Ecto neural progenitor cell (in vitro differentiated cells): ENCODE measurements at places on chromosomes 6 and 20.
A peak's percentile ranks its signal among the peaks of the same experiment; 100 is the strongest.

DNA sequence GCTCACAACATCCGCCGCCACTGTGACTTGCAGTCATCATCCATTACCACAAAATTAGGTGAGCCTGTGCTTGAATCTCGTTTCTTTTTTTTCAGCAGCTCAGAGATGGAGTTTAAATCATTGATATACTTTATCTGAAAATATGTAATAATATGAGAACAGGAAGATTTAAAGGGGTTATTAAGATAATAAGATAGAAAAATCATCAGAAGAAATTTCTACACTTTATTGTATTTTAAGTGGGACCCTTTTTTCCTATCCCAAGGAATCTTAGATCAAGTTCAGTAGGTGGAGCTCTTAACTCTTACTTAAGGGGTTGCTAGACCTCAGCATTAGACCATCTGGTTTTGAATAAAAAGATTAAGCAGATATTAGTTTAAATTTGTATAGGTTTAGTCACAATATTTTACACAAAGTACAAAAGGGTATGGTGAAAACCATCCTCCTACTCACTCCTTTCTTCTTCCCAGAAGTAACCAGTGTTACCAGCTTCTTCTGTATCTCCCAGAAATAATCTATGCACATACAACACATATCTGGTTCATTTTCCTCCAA is 9.4 kb upstream of the NCOA7 start:
- no peak for DNase-seq

- no peak for DNase-seq
Measured at GRCh38 chr6:100188754-100189153, 194.7 kb upstream of the MCHR2 start.

- no peak for DNase-seq
Measured at GRCh38 chr20:38418509-38419204, 16.5 kb downstream of the SNHG17 start.

GRCh38 chr6:132219901-132220300 is 181.4 kb downstream of the MOXD1 start:
- no peak for DNase-seq

DNA sequence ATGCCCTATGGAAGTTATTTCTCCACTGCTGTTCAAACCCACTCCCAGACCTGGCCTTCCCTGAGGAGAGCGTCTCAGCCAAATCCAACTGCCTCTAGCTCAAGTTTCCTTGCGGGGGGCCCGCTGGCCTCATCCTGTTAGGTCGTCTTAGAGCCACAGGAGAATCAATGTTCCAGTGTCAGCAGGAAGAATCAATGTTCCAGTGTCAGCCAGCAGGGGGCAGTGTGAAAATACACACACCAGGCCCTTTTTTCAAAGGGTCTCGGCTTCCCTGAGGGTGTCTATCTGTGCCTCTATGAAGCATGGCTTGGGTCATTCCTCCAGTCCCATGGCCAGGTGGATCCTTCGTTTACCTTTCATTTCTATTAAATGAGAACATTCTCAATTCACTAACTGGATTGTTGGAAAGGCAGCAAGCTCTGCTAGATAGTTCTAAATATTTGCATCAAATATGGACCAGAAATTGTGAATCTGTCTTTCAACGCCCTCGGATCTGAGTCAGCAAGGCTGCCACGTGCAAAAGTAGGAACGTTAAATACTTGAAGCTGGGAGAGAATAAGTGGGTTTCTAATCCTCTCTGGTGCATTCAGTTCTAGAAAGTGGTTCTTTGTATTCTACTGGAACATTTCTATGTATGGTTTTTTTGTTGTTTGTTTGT is 19.2 kb downstream of the PRND start:
- peak; percentile 82 for DNase-seq

GRCh38 chr20:57381596-57382503 is 9.3 kb upstream of the RBM38 start:
- DNase-seq: peak; percentile 82

DNA sequence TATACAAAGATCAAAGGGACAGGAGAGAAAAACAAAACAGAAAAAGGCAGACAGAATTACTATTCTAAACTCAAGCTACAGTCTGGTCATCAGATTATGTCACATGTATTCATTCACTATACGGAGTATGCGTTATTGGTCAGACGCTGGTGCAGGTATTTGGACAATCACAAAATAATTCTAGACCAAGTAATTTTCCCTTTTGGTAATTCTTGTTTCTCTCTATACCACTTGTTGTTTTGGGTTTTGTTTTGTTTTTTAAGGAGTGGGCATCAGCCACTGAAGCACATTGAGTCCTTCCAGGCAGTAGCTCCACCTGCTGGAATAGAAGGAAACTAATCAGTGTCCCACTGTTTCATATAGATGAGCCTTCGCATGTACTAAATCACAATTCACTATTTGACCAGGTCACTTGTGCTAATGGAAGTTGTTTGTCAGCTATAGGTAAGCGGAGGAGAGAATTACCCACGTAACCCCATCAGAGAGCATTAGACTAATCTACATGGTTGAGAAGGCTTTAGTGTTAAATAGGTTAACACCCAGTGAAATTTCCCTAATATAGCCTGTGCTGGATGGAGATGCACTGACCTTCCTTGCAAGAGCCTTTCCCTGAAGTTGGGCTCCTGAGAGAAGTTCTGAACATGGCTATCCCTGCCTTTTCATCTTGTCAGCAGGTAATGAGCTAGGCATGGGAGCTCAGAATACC is 77.9 kb downstream of the TNFAIP3 start:
- DNase-seq: no peak

DNA sequence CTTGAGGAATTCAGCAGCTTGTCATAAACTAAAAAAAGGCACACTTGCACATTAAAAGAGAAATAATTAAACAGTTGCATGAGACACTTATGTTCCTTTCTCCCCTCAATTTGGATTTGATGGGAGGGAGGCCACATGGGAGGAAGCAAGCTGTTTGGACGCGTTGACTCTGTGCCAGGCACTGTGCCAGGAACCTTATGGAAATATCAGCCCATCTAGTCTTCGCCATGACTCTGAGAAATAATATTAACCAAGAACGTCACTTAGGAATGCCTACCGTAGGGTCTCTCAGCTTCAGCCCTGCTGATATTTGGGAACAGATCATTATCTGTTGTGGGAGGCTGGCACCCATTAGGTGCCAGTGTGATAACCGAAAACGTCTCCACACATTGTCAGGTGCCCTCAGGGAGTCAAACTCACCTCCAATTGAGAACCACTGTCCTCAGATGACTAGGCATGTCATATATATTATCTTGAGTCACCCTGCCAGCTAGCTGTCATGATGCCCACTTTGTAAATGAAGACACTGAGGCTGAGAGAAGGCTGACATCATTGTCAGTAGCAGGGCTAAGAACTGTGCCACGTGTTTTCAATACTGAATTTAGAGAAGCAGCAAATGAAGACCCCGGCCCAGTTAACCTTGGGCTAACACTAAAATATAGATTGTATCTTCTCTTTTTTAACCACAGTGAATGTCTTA is 36.1 kb downstream of the EYA2 start:
- no peak for DNase-seq

- peak; percentile 60 for DNase-seq
Measured at GRCh38 chr20:44056010-44056698, 130.8 kb downstream of the JPH2 start.

- DNase-seq: no peak
Measured at GRCh38 chr6:73667798-73668197, 14.0 kb upstream of the SLC17A5 start.

DNA sequence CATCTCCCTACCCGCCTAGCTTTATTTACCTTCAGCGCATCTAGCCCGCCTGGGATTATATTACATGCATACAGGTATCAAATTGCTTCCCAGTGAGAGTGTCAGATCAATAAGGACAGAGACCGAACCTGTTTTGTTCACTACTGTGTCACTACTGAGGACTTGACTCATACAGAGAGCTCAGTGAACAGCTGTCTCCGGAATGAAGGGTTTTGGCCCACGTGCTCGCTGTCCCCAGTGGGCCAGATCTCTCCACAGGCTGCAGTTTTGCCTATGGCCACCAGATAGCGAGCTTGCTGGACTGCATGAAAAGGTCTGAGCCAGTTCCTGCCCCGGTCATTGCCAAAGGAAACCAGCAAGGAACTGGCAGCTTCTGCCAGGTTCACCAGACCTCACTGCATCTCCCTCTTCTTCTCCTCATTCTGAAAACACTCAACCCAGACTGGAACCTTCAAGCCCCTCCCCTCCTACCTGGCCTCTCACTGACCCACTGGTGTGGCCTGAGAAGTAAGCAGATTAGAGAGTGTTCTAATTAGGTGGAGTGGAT is 150.8 kb downstream of the ZMYND8 start:
- DNase-seq: peak; percentile 66

- peak; percentile 53 for DNase-seq
Measured at GRCh38 chr6:41426888-41427641, 91.7 kb downstream of the NCR2 start.

DNA sequence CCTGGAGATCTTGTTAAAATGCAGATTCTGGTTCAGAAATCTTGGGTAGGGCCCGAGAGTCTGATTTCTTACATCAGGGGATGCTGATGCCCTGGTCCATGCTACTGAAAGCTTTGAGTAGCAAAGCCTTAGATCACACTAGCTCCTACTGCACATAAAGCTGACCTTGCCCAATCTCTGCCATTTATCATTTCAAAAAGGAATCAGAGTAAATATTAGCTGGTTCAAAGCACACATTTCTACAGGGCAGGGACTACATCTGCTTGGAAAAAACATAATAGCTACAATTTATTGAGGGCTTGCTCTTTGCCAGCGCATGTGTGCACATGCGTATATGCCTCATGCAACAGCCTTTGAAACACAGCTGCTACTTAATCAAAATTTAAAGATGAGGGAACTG is 440.4 kb upstream of the ARID1B start:
- no peak for DNase-seq

DNA sequence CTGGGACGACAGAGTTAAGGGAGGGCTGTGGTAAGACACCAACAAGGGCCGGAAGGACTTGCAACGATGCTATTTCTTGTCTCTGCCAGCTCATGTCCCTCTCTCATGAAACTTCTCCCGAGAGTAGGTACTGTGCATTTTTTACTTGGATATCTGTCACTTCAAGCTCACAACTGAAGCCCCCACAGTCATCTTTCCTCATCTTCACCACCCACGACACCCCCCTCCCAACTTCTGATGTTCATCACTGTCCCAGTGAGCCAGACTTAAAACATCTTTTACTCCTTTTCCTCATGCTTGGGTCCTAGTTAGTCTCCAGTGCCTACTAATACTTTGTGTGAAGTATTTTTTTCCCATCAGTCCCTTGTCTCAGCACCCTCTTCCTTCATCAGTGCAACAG is 34.6 kb upstream of the SRPK1 start:
- no peak for DNase-seq

- no peak for DNase-seq
Measured at GRCh38 chr20:62539198-62540045, 63.6 kb upstream of the GATA5 start.

DNA sequence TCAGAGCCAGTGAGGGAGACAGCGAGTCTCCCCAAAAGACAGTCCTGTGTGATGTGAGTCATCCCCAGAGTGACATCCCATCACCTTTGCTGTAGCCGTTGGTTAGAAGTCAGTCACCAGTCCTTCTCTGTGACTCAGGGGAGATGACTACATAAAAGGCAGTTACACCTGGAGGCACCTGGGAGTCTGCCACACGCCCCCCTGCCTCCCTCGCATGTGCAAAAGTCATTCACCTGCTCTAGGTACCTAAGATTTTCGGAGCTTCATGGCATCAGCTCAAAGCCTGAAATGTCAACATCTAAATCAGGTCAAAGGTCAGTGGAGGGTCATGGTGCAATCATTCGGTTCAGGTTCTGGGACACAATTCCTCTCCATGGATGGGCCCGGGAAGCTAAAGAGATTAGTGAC is 50.3 kb downstream of the PRR18 start:
- no peak for DNase-seq

- no peak for DNase-seq
Measured at GRCh38 chr6:90521955-90522354, 64.9 kb downstream of the MAP3K7 start.

DNA sequence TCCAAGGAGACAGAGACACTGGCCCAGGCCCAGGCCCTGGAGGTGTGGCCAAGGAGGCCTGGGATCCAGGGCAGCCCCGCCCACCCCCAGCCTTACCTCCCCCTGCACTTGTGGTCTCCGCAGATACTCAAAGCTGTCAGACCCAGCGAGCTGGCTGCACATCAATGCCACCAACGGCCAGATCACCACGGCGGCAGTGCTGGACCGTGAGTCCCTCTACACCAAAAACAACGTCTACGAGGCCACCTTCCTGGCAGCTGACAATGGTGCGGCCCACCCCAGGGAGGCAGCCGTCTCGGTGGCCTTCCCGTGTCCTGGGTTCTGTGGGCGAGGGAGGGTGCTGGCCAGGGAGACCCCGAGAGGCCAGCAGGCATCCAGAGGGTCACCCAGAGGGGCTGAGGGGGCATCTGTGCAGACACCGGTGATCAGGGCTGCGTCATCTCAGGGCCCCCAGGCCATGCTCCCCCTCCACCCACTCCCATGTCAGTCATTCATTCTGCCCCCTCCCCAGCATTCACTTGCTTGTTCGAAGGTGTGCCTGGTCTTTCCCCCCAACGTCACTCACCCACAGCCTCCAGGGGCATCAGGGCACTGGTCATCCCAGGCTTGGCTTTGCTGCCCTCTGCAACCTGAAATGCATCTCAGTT is 141.3 kb downstream of the TAF4 start:
- DNase-seq: no peak

DNA sequence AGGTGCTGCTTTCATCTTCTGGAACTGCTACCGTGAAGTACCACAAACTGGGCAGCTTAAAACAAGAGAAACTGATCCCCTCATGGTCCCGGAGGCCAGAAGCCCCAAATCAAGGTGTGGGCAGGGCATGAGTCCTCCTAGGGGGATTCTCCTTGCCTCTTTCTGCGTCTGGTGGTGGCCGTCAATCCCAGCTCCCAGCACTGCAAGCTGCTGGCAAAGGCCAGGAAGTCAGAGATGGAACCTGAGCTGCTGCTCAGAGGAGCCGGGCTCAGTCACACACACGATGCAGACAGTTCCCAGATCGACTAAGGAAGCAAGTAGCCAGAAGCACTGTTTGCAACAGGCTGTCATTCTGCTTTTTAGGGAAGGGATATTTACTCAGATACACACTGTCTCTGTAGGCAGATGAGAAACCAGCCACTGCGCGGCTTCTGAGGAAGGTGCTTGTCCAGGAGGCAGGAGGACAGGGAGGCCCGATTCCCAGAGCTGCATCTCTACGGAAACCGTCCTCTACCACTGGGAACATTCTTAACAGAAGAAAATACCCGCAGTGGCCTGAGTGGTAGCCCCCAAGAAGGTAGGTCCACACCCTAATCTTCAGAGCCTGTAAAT is 15.5 kb downstream of the BHLHE23 start:
- DNase-seq: no peak

DNA sequence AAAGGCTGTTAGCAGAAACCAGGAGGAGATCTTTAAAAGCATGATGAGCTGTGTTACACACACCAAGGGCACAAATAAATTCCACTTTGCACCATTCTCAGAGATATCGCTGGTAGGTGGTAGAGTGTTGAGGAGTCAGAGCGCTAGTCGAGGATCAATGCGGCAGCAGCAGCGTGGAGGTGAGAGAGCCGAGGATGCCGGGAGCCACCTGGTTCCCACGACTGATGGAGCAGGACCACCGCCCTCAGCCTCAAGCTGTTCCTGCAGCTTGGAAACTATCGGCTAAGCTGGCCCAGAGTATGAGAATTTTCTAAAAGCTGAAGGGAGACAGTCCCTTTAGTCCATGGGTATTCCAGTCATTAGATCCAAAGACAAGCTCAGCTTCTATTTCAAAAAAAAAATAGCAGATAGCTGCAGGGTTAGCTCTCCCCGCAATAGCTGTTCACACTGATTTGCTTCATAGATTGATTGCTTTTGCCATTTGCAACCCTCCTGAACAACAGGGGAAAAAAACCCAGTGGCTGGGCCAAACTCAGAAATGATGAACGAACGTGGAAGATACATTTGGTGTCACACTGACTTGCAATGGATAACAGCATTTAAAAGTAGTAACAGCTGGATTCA is 106.2 kb downstream of the LCA5 start:
- no peak for DNase-seq
